Transverse colon (tissue), 4 donors: ENCODE measurements at places on chromosomes 7 and 10.
A peak's percentile ranks its signal among the peaks of the same experiment; 100 is the strongest.

- no peak for DNase-seq
- peaks cover 59% of the 10 kb centered on the region for H3K27me3 ChIP-seq
- H3K36me3 ChIP-seq = no peaks in the 10 kb centered on the region
- H3K4me3 ChIP-seq = no peak overlapping the region
These were observed 6.1 kb downstream of the CYP26A1 start for GRCh38 chr10:93079663-93080349.

DNA sequence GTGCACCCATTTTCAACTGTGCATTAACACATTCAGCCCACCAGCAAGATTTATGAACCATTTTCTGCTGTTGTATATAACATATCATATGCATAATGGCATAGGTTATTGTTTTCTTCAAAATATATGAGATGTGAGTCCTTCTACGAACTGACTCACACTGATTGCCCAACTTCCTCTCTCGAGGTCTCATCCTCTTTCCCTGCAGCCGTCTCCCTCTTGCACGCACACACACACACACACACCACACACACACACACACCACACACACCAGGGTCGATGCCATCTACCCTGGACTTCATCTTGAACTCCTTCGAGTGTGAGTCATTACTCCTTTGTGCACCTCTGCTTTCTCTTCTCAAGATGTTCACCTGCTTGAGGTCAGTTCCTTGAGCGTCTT, 36.7 kb downstream of the EGFR start:
- H3K36me3 ChIP-seq = no peaks in the 10 kb centered on the region
- DNase-seq = no peak
- no peak overlapping the region for H3K4me3 ChIP-seq
- no peaks in the 10 kb centered on the region for H3K27me3 ChIP-seq

DNA sequence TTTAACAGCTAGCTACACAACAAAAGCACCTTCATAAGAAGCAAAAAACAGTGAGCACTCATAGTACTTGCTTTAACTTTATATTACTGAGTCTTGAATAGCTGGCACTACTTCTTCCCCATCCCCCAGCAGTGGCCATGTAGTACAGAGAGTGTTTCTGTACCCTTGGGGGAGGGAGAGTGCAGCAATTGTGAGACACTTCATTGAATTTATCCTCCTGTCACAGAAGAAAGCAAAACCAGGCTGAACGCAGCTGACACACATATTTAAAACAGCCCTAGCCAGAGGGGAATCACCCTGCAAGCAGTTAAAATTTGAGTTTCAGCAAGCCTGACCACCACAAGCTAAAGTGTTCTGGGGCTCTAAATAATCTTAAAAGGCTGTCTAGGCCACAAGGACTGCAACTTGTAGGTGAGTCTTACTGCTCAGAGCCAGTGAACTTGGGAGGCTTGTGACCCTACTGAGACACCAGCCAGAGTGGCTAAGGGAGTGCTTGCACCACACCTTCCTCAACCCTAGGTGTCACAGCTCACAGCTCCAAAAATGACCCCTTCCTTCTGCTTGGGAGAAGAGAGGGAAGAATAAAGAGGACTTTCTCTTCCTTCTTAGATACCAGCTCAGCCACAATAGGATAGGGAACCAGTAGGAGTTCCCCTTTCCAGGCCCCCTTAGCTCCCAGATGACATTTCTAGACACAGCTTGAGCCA, 97.7 kb upstream of the MEOX2 start:
- H3K4me1 ChIP-seq = no peaks in the 10 kb centered on the region
- H3K27ac ChIP-seq = no peak overlapping the region
- H3K27me3 ChIP-seq = no peaks in the 10 kb centered on the region

GRCh38 chr10:20276127-20276979, 460.1 kb downstream of the PLXDC2 start:
- H3K4me3 ChIP-seq = no peak overlapping the region
- no peaks in the 10 kb centered on the region for H3K36me3 ChIP-seq
- no peak for DNase-seq
- no peaks in the 10 kb centered on the region for H3K27me3 ChIP-seq
- no peaks in the 10 kb centered on the region for H3K4me1 ChIP-seq
- H3K27ac ChIP-seq = no peak overlapping the region

DNA sequence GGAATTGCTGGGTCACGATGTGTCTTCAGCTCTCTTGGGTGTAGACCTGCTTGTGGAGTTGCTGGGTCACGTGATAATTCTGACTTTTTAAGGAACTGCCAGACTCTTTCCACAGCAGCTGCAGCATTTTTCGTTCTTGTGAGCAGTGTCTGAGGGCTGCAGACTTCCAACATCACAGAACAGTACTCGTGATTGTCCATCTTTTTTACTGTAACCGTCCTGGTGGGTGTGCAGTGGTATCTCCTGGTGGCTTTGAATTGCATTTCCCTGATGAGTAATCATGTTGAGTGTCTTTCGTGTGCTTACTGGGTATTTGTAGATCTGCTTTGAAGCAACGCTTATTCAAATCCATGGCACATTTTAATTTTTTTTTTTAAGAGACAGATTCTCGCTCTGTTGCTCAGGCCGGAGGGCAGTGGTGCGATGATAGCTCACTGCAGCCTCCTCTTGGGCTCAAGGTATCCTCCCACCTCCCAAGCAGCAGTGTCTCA, 22.7 kb downstream of the INPP5A start:
- H3K4me3 ChIP-seq = no peak overlapping the region
- no peak for DNase-seq
- H3K27ac ChIP-seq = no peak overlapping the region
- no peaks in the 10 kb centered on the region for H3K27me3 ChIP-seq
- H3K36me3 ChIP-seq = no peaks in the 10 kb centered on the region
- peaks cover 15% of the 10 kb centered on the region for H3K4me1 ChIP-seq

DNA sequence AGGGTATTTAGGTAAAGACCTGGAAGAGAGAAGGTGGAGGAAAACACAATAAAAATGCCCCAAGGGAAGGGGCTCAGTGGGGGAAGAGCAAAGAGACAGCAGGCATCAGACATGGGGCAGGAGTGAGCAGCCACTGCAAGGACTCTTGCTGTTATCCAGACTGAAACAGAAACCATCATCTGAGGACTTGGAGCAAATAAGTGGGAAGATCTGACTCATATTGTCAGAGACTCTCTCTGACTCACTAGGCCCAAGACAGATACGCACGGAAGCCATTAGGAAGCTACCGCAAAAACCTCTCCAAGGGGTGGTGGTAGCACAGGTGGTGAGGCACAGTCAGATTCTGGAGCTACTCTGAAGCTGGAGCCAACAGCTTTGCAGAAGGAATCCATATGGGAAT, 110.7 kb downstream of the RNF32 start:
- no peak for DNase-seq
- no peak overlapping the region for H3K4me3 ChIP-seq
- H3K4me1 ChIP-seq = no peaks in the 10 kb centered on the region

DNA sequence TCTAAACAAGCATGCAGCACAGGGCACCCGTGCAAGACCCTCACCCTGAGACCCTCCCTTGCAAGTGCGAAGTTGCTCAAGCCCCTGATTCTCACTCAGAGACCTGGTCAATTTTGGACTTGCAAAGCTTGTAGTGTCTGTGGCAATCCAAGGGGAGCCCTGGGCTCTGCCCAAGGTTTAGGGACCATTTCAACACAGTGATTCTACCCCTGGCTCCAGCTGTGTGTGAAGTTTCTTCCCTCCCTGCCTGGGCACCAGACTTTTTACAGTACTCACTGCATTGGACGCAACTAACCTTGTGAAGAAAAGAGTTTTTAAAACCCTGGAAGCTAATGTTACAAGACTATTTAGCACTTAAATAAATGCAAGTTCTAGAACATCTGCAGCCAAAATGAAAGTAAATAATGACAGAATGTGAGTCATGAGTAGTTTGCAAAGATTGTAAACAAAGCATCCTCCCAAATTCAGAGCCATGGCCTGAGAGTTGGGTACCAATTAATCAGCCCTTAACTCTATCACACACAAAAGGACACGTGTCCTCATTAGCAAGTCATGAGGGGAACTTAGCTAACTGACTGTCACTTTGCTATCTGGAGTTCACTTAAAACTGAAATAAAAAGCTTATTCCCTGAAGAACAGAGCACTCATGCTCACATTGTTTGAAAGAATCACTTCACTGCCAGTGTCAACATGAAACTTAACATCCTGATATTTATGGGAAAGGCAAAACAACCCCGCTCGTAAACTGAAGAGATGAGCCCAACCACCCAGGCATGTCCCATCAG, 48.1 kb downstream of the RGS10 start:
- H3K27ac ChIP-seq = peak overlapping the region; percentile 53
- H3K4me3 ChIP-seq = no peak overlapping the region
- no peaks in the 10 kb centered on the region for H3K27me3 ChIP-seq
- H3K4me1 ChIP-seq = peaks cover 18% of the 10 kb centered on the region

DNA sequence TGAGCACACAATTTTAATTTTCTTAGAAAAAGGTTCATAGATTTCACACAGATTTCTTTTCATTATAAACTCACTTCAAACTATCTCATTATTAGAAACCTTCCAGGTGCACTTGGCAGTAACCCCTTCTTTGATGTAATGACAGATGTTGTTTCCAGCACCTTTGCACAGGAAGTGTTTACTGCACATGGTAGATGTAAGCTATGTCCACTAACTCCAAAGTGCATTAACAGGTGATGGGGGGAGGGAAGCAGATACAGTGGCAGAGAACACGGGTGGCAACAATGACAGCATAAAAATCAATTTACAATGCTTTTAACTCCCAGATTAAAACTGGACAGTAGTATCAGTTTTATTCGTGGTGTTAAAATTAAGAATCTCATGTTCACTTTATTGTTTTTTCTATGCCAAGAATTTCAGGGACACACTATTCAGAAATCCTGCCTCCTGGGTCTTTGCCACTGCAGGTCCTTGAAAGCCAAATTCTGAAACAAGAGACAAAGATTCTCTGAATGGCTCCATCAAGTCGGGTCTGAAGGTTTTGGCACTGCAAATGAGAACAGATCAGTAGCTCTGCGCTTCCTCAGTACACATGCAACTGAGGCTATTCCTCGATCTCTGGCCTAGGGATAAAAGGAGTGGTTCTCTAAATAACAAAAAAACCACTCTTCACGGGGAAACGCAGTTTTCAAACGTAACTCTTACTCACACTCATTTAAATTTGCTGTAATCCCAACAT, 187.7 kb downstream of the JAZF1 start:
- no peak overlapping the region for H3K27ac ChIP-seq
- peaks cover 7% of the 10 kb centered on the region for H3K4me1 ChIP-seq
- H3K27me3 ChIP-seq = no peaks in the 10 kb centered on the region
- H3K36me3 ChIP-seq = no peaks in the 10 kb centered on the region
- no peak for DNase-seq
- no peak overlapping the region for H3K4me3 ChIP-seq

- no peak overlapping the region for H3K27ac ChIP-seq
- DNase-seq = no peak
- H3K4me1 ChIP-seq = no peaks in the 10 kb centered on the region
These were observed 22.7 kb downstream of the DYNC1I1 start for GRCh38 chr7:95794917-95795515.

- no peak overlapping the region for H3K27ac ChIP-seq
- peaks cover 7% of the 10 kb centered on the region for H3K4me1 ChIP-seq
- no peak overlapping the region for H3K4me3 ChIP-seq
- H3K36me3 ChIP-seq = peaks cover 19% of the 10 kb centered on the region
These were observed 30.0 kb downstream of the MAP3K8 start for GRCh38 chr10:30463944-30464451.

- no peaks in the 10 kb centered on the region for H3K4me1 ChIP-seq
- H3K4me3 ChIP-seq = no peak overlapping the region
- H3K27me3 ChIP-seq = no peaks in the 10 kb centered on the region
- no peak overlapping the region for H3K27ac ChIP-seq
- H3K36me3 ChIP-seq = no peaks in the 10 kb centered on the region
- no peak for DNase-seq
These were observed 172.4 kb downstream of the CDCA7L start for GRCh38 chr7:21773326-21773725.

DNA sequence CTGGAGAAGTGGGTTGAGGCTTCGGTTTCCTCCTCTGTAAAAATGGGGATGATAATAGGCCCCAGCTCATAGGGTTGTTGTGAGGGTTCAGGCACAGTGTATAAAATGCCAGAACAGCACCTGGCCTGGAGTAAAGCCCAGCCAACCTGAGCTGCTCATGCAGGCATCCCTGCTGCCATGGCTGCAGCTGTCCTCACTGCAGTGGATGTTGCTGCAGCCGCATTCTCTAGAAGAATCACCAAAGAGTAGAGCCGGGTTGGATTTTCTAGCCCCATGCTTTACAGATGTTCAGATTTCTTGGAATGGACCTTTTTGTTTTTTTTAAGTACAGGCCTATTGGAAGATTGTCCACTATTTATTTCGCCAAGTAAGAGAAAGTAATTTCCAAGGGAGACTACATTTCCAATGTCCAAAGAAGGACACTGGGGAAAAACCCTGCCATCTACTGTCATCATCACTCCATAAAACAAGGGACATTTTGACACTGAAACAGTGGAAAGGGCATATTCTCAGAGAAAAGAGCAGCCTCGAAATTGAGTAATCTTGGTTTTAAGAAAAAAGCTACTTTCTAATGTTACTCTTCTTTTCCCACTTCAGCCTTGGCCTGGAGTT, 147.5 kb upstream of the TCF7L2 start:
- no peak overlapping the region for H3K27ac ChIP-seq
- H3K4me3 ChIP-seq = no peak overlapping the region
- no peaks in the 10 kb centered on the region for H3K27me3 ChIP-seq
- H3K4me1 ChIP-seq = peaks cover 22% of the 10 kb centered on the region

GRCh38 chr10:24513155-24513554, 210.5 kb downstream of the ARHGAP21 start:
- H3K27ac ChIP-seq = no peak overlapping the region
- H3K4me1 ChIP-seq = no peaks in the 10 kb centered on the region
- DNase-seq = no peak
- no peaks in the 10 kb centered on the region for H3K36me3 ChIP-seq
- H3K4me3 ChIP-seq = no peak overlapping the region

GRCh38 chr7:120819861-120820260, 38.1 kb downstream of the TSPAN12 start:
- no peaks in the 10 kb centered on the region for H3K36me3 ChIP-seq
- H3K27ac ChIP-seq = no peak overlapping the region
- H3K27me3 ChIP-seq = no peaks in the 10 kb centered on the region
- DNase-seq = no peak

GRCh38 chr10:95295031-95295755, 4.4 kb upstream of the PDLIM1 start:
- H3K27ac ChIP-seq = peak overlapping the region; percentile 74
- peak; percentile 79 for DNase-seq
- peaks cover 33% of the 10 kb centered on the region for H3K4me1 ChIP-seq
- peaks cover under 1% of the 10 kb centered on the region for H3K27me3 ChIP-seq
- peak overlapping the region; percentile 39 for H3K4me3 ChIP-seq

- H3K36me3 ChIP-seq = no peaks in the 10 kb centered on the region
- H3K4me1 ChIP-seq = peaks cover 4% of the 10 kb centered on the region
- no peak overlapping the region for H3K27ac ChIP-seq
- H3K27me3 ChIP-seq = no peaks in the 10 kb centered on the region
These were observed 214.2 kb downstream of the WDR11 start for GRCh38 chr10:121065330-121065729.

- no peaks in the 10 kb centered on the region for H3K36me3 ChIP-seq
- H3K27me3 ChIP-seq = no peaks in the 10 kb centered on the region
- no peak overlapping the region for H3K27ac ChIP-seq
- DNase-seq = peak; percentile 67
These were observed 81.0 kb upstream of the CACUL1 start for GRCh38 chr10:118835682-118836326.
